ENCODE measurements at places on chromosomes 12 and 14. TPM values are rescaled to one million over a fixed set of nuclear protein-coding genes. Genes with fewer than 3 reads are reported as not detected.
A peak's percentile ranks its signal among the peaks of the same experiment; 100 is the strongest.

The LRTM2 gene
- total RNA-seq = not detected

The ADAM20 gene
- total RNA-seq = 0.47 TPM

The TSPAN11 gene
- total RNA-seq = not detected

- H3K36me3 ChIP-seq = no peaks in the 10 kb centered on the region
- H3K27me3 ChIP-seq = no peaks in the 10 kb centered on the region
- no peak overlapping the region for H3K4me3 ChIP-seq
- peaks cover 14% of the 10 kb centered on the region for H3K4me1 ChIP-seq
Observed at GRCh38 chr12:116864371-116865160, 16.7 kb downstream of the HRK start.

GRCh38 chr12:106138633-106139421 lies at the start of gene NUAK1:
TSS of gene NUAK1 (minus strand) at chr12:106138954. CDS start at chr12:106138653, 301 bp downstream.
- no peak for DNase-seq
- H3K27ac ChIP-seq = no peak within 1 kb of the TSS
- H3K4me3 ChIP-seq = no peak within 1 kb of the TSS
- H3K27me3 ChIP-seq = peaks cover 54% of the 10 kb centered on the region

DNA sequence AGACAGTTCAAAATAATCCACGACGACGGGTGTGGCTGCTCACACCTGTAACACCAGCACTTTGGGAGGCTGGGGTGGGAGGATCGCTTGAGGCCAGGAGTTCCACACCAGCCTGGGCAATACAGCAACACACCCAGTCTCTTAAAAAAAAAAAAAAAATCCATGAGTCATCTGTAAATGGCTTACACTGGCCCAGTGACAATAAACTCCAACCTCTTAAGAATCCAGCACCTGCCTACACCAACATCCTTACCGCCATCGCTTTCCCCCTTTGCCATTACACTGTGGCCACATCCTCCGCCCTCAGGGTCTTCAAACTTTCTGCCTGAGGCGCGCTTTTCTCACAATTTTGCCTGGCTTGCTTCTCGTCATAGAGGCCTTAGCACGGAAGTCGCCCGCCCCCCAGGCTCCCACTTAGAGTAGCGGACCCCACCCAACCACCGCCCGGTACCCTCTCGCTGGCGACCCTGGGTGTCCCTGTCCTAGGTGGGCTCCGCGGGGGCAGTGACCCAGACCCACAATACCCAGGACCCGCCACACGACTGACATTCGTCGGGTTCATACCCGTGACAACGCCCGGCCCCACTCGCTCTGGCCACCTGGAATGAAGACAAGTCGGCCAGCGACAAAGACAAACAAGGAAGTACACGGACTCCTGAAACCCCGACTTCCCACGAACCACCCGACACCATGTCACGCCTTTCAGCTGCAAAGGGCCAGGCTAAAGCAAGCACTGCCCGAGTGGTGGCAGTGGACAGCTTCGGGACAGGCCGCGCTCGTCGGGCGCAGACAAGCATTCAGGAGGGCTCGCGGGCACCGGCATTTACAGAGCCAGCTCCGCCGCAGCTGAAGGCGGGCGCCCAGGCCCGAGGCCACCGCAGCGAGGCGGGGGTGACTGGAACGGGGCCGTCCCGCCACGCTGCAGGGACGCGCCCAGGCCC lies 636 bp downstream of the GOLGA3 start:
- DNase-seq = peak; percentile 56
- H3K4me1 ChIP-seq = peaks cover 51% of the 10 kb centered on the region
- no peaks in the 10 kb centered on the region for H3K27me3 ChIP-seq
- H3K36me3 ChIP-seq = peaks cover 64% of the 10 kb centered on the region

Measured in activated CD8-positive, alpha-beta T cell treated with anti-CD3 and anti-CD28 coated beads, Interleukin-2, amount 10 ng/mL, durations not matched to agents 7 days and 5 days (primary cell).